GM04503 (cell line): ENCODE measurements at places on chromosomes 12 and 14.

DNA sequence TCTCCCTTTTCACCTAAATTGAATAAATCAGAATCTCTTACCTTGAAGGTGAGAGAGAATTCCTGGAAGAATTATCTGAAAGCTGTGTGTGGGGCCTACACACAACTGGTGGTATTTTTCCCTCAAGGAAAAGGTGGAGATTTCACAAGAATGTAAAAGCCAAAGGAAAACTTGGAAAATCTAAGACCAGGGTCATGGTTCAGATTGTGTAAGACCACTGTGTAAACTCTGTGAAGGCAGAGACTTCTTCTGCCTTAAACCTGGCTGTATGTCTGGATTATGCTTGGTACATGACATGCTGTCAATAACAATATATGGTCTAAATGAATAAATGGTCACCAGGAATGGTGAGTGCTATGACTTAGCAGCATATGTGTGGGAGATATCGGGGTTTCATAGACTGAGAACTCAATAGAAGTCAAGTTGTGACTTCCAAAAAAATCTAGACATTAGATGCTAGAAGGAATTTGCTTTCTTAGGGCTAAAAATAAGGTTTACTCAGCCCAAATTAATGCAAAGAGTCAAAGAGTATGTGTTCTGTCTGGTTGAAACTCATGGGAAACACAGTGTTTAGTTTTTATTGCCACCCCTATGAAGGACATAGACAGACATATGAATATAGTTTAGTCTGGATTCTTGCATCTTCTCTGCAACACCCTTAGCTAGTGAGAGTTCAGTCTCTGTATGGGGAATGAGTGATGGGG, 163.7 kb downstream of the SNAPC1 start:
- DNase-seq = no peak

DNA sequence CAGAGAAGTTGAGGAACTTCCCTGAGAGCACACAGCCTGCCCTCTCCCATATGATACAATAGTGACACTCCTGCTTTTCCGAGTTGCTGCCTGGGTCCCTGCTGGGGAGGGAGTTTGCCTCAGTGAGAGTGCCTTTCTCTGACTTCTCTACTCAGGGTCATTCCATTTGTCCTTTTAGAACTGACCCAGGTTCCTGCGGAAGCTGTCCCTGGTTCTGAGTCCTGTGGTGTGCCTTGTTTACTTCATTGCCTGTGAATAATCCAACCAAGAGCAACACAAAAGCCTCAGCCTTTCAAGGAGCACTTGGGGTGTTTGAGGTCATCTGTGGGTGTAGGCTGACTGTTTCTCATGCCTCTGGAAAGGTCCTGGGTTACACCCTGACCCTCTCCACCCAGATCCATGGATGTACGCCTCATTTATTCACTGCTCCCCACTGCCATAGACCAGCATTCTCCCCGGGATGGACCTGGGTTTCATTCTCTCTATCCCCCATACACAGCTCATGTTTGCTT, 13.6 kb downstream of the SERPINA1 start:
- DNase-seq = no peak

- DNase-seq = peak; percentile 66
Observed at GRCh38 chr12:89181271-89181920, 170.9 kb downstream of the DUSP6 start.

GRCh38 chr12:22986997-22987396, 362.0 kb downstream of the ETNK1 start:
- no peak for DNase-seq

DNA sequence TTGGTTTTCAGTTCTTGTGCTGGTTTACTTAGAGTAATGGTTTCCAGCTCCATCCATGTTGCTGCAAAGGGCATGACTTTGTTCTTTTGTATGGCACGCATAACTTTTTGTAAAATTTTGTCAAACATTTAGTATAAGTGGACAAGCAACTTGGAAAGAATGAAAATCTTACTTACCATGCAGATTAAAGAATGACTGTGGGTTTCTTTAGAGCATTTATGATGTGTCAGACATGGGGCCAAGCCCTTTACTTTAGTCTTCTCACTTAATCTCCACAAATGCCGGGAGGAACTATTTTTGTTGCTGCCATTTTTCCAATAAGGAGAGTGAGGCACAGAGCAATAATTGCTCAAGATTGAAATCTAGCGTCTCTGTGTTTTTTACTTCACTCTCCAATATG, 652.5 kb upstream of the TBX3 start:
- DNase-seq = no peak

DNA sequence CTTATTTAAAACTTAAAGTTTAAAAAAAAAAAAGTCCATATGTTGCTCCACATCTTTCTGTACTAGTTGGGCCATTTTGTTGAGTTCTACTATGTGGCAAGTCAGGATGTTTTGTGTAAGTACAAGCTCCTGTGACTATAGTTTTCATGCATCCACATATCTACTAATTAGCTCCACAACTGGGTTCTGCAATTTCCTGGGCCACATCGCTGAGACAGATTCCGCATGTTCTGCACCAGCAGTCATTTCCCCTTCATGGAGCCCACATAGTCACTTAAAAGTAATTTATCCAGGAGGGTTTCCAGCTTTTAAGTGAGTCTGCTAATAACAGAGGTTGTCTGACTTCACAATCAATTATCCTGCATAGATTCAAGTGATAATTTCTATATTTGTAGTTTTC, 461.4 kb downstream of the ZFP36L1 start:
- no peak for DNase-seq

GRCh38 chr12:2112401-2112800, 59.6 kb downstream of the CACNA1C start:
- no peak for DNase-seq

GRCh38 chr12:11869406-11869805, 201.3 kb upstream of the BCL2L14 start:
- no peak for DNase-seq

DNA sequence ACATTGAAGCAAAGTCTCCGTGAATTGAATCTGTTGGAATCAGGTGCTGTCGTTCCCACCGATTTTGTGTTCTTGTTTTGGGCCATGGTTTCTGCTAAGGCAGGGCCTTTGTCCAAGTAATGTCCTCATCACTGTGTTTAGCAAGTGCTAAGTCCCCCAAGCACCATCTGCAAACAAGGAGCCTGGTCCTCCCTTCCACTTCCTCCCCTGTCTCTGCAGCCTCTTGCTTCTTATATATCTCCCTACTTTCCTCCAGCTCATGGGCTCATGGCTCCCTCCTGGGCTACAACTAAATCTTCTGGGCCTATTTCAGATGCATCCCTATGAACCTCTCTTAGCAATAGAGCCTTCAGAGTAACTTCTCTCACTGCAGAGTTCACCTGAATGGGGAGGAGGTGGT, 25.8 kb upstream of the CMKLR1 start:
- DNase-seq = no peak

- DNase-seq = no peak
Observed at GRCh38 chr12:20476551-20476950, 108.2 kb downstream of the PDE3A start.

- no peak for DNase-seq
Observed at GRCh38 chr14:93086441-93087055, 29.2 kb downstream of the ITPK1 start.

GRCh38 chr14:54498095-54498531, 9.3 kb upstream of the GMFB start:
- DNase-seq = no peak

DNA sequence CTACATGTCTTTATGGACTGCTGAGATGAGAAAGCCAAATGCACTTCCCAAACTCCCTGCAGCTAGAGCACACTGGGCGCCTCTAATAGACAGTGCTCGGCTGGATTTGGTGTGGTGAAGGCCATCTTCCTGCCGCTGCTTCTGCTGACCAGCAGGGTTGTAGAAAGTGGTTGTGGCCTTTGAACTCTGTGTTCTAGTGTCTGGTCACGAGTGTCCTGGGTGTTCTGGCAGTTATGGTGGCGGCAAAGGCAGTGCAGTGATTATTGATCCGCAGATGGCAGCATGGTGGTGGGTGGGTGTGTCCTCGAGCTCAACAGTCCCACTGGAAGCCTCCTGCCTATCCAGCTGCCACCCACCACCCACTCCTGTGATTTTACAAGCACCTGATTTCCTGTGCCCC, 43.4 kb downstream of the SMIM41 start:
- DNase-seq = no peak

DNA sequence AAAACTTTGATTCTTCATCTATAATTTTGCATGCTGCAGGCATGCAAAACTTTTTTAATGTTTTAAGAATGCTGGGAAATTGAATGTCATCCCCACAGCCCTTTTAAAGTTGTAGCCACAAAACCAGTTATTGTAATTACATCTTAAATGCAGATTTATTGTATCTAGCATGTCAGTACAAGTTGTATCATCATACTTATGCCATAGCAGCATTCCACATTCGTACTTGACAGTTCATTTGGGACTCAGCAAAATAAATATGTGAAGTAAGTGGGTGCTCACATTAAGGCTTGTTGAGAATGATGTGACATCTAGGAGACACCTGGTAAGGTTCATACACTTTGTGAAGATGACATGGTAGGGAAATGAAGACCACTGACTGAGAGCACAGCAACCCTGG, 44.0 kb upstream of the GZMB start:
- no peak for DNase-seq

DNA sequence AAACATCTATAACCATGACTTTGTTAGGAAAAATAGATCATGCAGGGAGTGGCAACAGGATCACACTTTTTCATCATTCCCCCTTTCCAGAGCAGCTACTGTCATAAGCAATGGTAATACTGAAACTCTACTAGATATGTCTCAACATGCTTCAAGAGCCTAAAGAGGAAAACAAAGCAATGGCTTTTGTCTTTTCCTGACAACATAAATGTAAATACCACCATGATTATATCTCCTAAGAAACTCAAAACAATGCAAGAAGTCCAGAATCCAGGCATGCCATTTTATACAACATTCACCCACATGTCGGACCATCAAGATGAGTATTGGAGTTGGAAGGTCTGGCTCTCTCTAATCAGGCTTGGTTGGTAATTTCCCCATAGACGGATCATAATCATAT, 78.7 kb downstream of the KIF21A start:
- DNase-seq = no peak

DNA sequence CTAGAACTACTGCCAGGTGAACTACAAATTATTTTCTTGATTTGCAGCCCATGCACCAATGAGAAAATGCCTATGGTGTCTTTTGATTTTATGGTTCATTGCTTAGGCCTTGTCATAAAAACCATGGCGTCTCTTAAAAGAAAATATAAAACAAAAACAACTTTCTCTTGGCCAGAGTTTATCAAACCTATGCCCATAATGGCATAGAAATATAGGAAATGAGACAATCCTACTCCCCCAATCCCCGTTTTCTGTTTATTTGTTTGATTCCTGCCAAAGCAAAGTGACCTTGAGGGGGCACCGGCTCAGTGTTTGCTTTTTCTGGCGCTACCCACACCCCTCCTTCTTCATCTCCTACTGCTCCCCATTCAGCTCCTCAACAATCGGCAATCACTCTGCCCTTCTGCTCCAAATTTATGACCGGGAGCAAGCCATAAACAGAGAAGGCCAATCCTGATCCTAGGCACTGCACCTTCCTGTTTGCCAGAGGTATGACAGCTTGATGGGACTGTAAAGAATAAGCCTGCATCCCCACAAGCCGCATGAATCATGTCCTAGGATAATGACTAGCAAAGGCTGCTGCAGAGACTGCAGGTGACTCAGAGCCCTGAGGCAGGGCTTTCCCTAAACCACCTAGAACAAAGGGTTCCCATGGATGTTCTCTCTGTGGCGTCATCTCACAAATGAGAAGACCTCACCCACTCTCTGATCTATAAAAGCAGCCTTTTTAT, 874.9 kb downstream of the NRXN3 start:
- peak; percentile 19 for DNase-seq

- no peak for DNase-seq
Observed at GRCh38 chr14:67734675-67735074, 33.0 kb downstream of the RDH12 start.

DNA sequence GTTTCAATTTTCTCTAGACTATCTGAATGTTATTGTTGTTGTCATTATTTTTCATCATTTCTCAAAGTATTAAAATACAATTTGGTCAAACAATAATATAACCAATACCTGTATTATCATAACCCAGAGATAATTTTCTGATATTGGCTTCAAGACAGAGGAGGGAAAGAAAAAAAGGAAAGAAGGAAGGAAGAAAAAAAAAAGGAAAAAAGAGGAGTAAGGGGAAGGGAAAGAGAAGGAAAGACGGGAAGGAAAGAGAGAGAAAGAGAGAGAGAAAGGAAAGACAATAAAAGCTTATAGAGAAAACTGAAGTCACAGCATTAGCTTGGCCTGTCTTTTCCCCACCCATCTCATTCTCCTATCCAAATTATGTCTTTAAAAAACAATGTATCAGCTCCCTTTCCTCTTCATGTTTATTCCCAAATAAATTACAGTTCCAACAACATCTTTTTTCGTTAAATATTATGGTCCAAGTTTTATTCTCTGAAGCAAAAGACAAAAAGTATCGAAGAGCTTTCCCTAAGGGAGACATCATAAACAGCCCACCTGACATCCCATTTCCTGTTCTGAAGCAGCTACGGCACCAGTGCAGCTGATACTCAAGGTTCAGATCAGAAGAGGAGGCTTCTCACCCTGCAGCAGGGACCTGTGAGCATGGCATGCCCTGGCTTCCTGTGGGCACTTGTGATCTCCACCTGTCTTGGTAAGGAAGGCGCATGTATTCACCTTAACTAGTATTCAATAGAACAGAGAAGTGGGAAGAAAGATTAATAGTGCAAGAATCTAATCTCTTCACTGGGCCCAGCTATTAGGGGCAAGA, 308.3 kb downstream of the DAD1 start:
- no peak for DNase-seq

GRCh38 chr12:64500394-64500793, 48.5 kb downstream of the TBK1 start:
- no peak for DNase-seq

- no peak for DNase-seq
Observed at GRCh38 chr12:69425417-69425816, 44.8 kb upstream of the FRS2 start.

DNA sequence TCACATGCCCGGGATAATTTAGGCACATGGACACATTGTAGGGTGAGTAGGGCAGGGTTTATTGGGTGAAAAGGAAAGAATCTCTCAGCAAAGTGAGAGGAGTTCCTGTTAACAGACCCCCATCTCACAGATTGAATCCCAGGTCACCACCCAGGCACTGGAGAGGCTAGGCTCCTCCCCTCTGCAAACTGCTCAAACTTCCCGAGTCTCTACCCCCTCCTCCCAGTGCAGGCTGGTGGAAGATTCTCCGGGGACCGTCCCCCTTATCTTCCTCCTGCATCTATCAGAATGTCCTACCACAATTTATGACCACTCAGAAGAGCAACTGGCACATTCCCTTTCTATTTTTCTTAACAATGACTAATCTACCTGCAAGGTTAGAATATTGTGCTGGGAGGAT, 126.0 kb downstream of the NTF3 start:
- DNase-seq = no peak

GRCh38 chr14:30180219-30180618, 252.6 kb upstream of the PRKD1 start:
- DNase-seq = no peak

GRCh38 chr14:51472881-51473280, 178.8 kb upstream of the FRMD6 start:
- no peak for DNase-seq
